ENCODE measurements at places on chromosomes 6 and 20.

DNA sequence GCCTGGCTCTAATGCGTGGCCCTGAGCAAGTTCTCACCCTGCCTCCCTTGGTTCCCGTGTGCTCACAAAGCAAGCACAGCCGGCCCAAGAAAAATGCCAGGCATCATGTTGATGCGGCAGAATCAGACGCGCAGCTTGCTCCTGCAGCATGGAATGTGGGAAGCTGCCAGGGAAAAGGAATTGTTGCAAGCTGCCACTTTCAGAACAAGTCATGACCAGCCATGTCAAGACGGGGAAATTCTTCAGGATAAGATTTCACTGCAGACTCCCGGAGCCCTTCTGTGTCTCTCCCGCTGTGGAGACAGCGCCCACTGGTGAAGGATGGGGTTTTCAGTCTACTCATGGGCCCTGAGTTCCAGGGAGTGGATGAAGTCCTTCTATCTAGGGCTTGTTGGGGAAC, 4.6 kb downstream of the DACT2 start:
- no peak for DNase-seq

GRCh38 chr20:38209736-38210405, 44.8 kb upstream of the TGM2 start:
- DNase-seq, result no peak

DNA sequence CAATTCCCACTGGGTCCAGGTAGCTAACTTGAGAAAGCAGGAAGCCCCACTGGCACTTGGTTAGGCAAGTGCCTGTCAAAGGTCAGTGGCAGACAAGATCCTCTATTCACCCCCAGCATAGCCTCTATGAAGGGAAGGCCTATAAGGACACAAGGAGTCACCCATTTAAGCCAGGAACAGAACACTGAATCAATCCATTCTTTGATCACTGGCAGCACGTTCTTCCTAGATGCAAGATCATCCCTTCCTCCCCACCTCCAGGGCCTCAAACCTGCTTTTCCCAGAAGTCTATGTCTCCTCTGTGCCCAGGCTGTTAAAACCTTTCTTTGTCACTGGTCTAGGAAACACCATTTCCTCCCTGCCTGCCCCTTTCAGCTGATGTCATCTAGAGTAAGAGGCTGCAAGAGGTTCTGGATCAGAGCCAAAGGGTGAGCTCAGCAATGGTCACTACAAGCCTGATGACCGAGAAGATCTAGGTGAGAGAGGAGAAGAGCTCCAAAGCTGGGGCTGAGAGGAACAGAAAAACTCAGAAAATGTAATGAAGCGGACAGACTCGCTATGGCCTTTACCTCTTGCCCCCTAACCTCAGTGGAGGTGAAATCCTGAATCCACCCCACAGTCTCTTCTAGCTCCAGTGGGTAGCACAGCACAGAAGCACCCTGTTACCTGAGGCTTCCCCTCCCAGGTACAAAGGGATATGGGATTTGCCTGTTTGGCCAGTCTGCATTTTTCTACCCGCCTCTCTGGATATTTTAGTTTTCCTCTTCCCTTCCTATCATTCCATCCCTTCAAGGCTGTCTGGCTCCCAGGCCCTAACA, 1.8 kb downstream of the GTPBP2 start:
- peak; percentile 52 for DNase-seq

- no peak for DNase-seq
Observed at GRCh38 chr6:134512981-134513391, 195.1 kb upstream of the SGK1 start.

DNA sequence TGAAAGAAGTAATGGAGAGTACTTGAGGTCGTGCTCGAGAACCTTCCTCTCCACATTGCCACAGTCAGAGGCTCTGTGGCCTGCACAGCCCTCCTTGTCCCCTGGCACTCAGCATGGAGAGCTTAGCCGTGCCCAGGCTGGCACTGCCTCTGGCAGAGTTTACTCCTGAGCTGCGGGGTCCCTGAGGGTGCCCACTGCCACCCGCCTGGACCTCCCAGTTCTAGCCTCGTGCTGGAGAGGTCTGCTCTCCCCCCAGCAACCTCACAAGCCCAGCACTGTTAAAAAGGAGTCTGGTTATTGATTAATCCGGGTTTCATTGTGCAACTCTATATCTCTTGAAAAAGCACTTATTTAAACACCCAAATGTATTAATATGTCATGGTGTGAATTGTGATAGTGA, 226.8 kb downstream of the TMEM242 start:
- DNase-seq, result no peak

DNA sequence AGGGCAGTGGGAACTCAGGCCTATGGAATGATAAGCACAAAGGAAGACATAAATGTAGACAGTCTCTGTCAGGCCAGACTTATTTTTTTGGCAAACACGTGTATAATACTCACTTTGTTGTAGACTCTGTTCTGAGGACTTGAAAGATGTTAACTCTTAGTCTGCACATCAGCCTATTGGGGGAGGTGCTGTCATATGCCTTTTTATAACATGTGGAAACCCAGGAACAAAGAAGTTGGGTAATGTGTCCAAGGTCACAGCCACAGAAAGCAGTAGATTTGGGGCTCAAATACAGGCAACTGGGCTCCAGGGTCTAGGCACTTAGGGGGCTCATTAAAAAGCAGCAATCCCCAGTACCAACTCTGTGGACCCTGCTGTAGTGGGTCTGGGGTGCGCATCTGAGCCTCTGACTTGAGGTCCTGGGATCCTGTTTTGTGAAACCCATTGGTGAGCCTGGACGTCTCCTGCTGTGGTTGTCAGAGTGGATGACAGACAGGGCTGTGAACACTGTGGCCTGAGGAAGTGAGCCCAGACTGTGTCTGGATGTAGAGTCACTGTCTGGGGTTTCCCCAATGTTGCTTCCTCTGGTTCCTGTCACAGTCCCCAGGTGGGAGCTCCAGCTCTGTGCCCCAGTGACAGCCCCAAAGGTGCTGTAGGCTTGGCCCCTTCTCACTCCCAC, 50.0 kb downstream of the CDH26 start:
- no peak for DNase-seq

- DNase-seq, result no peak
Observed at GRCh38 chr6:161101517-161101916, 109.9 kb downstream of the MAP3K4 start.

DNA sequence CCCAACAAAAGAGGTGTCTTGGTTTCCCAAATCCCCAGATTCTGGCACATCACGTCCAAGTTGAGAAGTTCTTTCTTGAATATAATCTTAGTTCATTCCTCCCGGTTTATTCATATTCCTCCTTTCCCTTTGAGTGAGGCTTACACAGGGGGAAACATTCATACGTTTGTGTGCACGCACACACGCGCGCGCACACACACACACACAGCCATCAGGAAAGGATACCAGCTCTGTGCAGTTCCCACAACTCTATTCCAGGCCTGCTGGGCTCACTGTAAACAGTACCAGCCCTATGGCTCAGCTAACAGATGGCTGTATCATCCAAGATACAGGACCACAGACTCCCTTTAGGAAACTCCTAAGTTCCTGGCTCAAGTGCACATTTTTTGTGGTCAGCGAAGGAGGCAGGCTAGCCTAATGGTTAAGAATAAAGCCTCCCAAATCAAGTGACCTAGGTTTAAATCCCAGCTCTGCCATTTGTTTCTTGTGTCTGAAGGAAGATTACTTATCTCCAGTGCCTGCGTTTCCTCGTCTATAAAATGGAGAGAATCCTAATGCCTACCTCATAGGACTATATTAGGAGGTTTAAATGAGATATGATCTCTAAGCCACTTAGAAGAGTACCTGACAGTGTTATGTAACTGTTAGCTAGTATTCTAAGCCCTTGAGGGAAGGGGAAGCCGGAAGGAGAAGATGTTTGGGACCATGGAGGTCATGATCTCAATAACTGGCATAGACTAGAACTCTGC, 3.7 kb upstream of the TAF8 start:
- DNase-seq, result no peak

- DNase-seq, result no peak
Observed at GRCh38 chr6:13216236-13217014, 111.9 kb downstream of the TBC1D7 start.

- DNase-seq, result no peak
Observed at GRCh38 chr20:43300901-43301300, 111.2 kb upstream of the PTPRT start.
